NT2/D1 (cell line): ENCODE measurements at places on chromosomes 2 and 18.

DNA sequence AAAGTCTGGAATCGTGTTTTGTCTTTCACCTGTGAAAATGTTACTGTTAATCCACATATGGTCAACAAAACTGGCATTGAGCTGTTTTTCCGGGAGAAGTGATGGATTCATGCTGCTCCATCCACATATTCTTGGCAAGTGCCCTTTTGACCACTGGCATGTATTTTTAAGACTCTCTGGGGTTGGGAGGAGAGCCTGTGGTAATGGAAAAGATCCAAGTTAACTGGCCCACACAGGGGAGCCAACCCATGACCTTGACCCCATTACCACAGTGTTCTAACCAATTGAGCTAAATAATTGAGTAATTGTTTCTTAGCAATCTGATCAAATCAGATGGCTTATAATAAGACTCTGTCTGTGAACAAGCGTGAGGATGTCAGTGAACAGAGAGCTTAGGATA is 296.2 kb upstream of the NRP2 start:
- DNase-seq = no peak

DNA sequence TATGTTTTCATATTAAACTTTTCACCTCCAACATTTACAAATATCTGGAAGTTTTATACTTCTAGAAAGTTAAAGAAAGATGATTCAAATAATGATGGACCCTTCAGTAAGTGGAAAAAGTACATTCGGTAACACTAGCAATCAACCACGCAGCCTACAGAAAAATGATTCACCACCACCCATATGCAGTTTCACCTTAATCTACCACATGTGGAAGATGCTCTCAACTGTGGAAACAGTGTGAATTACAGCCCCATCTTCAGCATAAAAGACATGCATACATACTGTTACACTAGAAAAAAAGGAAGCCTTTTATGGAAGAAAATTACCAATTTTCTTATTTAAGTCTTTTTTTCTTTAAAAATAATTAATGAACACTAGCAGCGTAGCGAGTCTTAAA is 1.1 kb downstream of the SLC38A11 start:
- no peak for DNase-seq

- no peak for DNase-seq
These were observed 15.4 kb upstream of the FAP start for GRCh38 chr2:162258686-162259085.

- no peak for DNase-seq
These were observed 33.9 kb downstream of the ZAP70 start for GRCh38 chr2:97747285-97747684.
